ENCODE measurements at places on chromosomes 7 and 10.

DNA sequence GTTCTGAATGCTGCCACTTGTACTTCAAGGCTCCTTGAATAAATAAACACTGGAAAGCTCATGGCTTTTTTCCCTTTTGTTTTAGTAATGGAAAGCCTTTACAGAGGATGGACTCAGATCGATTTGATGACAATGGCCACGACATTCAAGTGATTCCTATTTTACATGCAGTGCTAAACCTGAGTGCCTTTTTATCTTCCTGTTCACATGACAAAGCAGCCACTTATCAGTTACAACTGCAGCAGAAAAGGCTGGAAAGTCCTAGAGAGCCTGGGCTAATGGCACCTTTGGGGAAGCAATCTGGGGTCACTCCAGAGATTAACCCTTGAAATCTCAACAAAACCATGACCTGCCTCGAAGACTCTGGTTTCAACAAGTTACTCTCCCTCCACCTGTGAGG lies 249.0 kb upstream of the AUTS2 start:
- no peak for DNase-seq

DNA sequence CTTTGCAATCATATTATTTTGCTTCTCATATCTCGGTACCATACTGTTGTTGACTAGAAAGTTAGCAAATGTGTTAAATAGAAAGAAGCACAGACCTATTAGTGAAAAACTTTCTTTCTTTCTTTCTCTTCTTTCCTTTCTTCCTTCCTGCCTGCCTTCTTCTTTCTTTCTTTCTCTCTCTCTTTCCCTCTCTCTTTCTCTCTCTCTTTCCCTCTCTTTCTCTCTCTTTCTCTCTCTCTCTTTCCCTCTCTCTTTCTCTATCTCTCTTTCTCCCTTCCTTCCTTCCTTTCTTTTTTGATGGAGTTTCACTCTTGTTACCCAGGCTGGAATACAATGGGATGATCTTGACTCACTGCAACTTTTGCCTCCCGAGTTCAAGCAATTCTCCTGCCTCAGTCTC lies 1160.6 kb downstream of the GATA3 start:
- DNase-seq, result no peak

- DNase-seq, result peak; percentile 30
These were observed 65.4 kb downstream of the TACC2 start for GRCh38 chr10:122054048-122055025.

DNA sequence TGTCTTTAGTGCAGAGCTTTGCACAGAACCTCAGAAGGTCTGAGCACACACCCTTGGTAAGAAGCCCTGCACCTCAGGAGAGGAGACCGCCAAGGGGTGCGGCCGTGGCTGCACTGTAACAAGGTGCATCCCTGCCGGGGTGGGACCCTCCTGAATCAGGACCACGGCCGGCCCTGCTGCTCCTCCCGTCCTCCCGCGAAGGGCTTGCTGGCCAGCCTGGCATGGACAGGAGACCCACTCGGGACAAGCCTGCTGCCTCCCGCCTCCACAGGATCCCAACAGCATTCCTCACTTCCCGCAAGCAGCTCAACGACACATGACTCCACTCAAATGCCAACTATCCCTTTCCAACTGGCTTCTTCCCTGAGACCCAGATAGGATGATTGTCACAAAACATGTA lies 12.8 kb downstream of the WDR86 start:
- no peak for DNase-seq

GRCh38 chr10:14880229-14880628 lies 1.6 kb downstream of the SUV39H2 start:
- peak; percentile 24 for DNase-seq

DNA sequence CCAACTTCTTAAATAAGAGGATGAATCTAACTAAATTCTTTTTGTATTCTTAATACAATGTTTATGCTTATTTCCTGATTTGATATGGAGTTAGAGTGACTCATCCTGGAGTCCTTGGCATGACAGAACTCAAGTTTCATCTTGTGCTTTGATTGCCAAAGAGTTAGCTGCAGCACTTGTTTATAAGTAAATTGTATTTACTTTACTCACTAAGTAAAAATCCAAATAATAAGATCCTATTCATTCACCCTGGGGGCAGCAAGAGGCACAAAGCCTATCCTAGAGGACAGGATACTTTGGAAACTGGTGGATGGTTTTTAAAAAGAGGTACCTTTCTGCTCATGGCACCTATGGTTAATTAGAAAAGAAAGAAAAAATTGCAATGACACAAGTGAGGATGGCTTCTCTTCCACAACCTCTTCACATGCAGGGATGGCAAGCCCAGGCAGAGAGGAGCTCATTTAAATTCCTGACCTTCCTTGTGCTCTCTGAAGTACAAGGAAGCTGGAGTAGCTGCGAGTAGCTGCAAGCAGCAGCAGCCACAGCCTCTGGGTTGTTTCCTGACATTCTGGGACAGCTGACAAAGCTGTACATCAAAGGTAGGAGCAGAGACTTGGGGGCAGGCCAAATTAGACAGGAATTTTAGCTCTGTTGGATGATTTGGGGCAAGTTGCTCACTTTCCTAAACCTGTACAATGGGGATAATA lies 28.5 kb upstream of the CROT start:
- peak; percentile 77 for DNase-seq

DNA sequence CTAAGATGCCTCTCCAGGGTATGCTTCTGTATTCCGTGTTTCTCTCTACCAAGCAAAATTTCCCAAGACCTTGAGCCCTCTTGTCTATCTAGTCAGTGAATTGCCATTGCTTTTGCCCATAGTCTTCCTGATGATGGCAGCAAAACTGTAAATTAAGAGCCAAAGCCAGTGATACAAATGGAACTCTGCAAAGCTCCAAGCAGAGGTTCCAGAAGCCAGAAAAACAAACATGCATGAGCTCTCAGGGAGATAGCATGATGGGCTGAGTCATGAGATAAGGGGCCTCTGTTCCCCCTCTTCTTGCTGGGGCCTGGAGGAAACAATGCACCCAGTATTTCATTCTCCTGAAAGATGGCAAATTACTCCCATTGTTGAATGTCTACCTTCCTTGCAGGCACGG lies 24.7 kb downstream of the LSMEM1 start:
- DNase-seq, result no peak

DNA sequence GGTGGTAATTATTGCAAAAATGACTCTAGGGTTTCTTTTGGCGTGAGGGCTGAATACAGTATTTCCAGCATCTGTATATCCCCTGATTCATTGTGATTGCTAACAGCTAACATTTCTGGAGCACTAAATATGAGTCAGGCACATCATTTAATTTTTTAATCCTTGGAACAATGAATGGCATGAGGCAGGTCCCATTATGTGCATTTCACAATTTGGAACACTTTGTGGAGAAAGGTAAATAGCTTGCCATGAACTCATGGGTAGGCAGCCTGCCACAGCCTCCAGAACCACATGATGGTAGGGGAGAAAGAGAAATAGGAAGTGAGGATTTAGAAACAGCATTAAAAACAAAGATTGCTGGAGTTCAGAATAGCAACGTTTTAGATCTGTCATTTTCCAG lies 1.7 kb downstream of the NPTX2 start:
- DNase-seq, result no peak

GRCh38 chr7:69640216-69640615 lies 41.9 kb downstream of the AUTS2 start:
- DNase-seq, result no peak

DNA sequence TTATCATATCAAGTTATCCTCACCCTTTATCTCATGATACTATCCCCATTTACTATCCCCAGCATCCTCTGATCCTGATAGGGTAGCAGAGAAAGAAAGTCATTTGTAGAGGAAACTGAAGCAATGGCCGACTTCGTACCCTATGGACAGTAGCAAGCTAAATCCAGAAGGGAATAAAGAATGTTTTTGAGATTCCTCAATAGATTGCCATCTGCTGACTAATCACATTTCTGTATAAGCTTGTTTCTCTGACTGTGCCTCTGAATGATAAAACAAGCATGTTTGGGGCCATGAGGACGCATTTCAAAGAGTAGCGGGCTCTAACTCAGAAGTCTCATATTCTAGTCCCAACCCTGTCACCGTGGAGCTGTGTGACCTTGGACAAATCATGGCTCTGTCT lies 13.2 kb upstream of the FAM107B start:
- no peak for DNase-seq

GRCh38 chr10:125169915-125170314 lies 9.6 kb upstream of the CTBP2 start:
- DNase-seq, result no peak

DNA sequence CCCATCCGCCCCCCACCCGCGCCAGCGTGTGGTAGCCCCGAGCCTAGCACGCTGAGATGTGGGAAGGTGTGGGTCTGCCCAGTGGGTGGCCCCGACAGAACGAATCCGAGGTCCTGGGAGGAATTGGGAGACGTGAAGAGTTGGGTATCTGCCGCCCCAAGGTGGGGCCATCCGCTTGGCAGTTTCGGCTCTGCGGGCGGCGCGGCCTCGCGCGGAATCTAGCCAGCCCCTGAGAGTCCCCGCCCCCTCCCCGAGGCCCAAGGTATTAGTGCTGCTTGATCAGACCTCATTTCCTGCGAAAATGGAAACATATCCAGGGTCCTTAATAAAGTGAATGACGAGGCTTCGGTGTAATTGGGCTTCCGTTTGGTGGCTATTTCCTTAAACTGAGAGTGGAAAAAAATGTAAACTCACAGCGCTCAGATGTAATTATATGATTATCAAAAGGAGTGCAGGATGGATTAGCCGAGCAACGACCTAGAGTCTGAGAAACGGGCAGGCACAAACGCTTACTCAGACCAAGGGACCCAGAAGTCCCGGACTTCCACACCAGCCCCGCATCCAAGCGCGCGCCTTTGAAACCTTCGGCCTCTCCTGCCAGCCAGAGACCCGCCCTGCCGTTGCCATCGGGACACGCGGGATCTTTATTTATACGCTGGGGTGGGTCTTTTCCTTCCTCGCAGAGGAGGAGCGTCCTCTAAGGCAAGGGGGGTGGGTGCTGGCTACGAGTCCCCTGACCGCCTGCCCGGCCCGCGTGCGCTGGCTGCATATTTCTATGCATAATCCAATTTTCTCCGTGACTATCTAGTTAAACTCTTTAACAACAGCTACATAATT lies 12.8 kb downstream of the LBX1 start:
- DNase-seq, result no peak

- peak; percentile 89 for DNase-seq
These were observed 907 bp upstream of the IFRD1 start for GRCh38 chr7:112449353-112449752.

DNA sequence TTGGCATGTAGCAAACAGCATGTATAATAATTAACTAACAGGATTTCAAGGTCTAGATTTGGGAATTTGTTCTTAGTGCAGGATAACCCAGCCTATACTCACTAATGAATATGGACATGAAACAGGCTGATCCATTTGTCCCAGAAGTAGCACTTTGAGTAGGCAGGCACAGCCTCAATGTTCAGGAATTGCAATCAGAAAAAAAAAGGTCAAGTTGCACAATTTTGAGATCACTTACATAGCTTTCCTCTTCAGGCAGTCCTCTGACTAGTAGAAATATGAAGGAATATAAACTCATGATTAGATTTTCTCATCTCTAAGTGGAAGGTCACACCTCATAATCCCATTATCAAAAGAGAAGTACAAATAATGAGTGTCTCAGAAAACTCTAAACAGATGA lies 921.4 kb upstream of the CELF2 start:
- no peak for DNase-seq

GRCh38 chr10:61110188-61110844 lies 166.3 kb upstream of the RHOBTB1 start:
- no peak for DNase-seq

- no peak for DNase-seq
These were observed 669.4 kb downstream of the PARD3 start for GRCh38 chr10:34145715-34146114.

- peak; percentile 1 for DNase-seq
These were observed 6.8 kb upstream of the HECW1 start for GRCh38 chr7:43105521-43106120.

DNA sequence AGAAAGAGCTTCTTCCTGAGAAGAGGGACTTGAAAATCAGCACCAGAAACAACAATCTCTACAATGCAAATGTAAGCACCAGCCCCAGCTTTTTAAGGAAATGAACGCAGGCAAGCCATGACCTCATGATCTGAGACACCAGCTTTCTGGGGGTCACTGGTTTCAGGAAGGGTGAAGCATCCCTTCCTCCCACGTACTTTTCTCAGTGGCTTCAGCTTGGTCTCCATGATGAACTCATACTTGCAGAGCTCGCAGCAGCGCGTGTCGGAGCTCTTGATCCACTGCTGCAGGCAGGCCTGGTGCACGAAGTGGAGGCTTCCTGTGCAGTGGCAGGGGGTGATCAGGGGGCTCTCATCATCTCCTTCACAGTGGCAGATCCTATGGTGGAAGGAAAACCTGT lies 87.0 kb downstream of the ALOX5 start:
- DNase-seq, result no peak

GRCh38 chr10:69913606-69914382 lies 112.1 kb downstream of the COL13A1 start:
- no peak for DNase-seq

- no peak for DNase-seq
These were observed 45.9 kb upstream of the BET1 start for GRCh38 chr7:94050046-94050445.

GRCh38 chr7:32200646-32201045 lies 130.4 kb upstream of the PDE1C start:
- no peak for DNase-seq

Measured in renal cortical epithelial cell (primary cell).